ENCODE measurements at places on chromosomes 2 and 18.

DNA sequence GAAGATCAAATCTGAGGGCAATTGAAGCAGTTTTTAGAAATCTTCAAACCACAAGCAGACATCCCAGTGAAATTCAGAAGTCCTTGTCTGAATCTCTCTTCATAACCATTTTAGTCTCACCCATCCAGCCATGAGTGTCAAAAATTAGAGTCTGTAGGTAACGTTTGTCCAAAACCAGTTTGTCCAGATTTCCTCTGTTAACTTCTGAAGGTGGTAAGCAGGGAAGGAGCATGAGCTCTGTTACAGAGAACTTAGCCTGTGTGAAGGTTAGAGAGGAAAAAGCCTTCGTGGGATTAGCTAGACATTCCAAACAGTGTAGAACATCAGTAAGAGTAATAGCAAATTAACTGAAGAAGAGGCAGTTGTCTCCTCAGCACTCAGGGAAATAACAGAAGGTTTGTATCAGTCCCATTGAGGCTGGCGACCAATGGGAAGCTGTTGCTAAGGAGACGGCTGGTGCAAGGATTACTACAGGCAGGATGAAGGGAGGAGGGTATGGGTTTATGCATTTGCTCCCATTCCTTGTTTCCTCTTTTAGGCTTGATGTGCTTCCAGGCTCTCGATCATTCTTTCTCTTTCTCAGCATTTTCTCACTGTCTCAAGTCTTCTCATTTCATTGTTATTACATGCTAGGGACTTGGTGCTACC is 8.7 kb upstream of the GPR155 start:
- no peak for DNase-seq

- no peak for DNase-seq
Observed at GRCh38 chr2:230124235-230124634, 55.5 kb upstream of the SLC16A14 start.

DNA sequence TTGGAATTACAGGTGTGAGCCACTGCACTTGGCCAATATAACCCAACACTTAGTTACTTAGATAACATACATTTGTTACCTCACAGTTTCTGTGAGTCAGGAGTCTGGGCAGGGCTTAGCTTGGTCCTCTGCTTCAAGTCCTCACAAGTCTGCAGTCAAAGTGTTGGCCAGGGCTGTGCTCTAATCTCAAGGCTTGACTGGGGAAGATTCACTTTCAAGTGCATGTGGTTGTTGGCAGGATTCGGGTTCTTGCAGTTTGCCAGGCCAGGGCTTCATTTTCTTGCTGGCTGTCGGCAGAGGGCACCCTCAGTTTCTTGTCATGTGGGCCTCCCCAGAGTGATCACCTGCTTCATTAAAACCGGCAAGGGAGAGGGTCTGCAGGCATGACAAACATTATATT is 103.7 kb downstream of the SLC4A3 start:
- no peak for DNase-seq

- DNase-seq: no peak
Observed at GRCh38 chr2:60867848-60868247, 13.5 kb upstream of the REL start.

DNA sequence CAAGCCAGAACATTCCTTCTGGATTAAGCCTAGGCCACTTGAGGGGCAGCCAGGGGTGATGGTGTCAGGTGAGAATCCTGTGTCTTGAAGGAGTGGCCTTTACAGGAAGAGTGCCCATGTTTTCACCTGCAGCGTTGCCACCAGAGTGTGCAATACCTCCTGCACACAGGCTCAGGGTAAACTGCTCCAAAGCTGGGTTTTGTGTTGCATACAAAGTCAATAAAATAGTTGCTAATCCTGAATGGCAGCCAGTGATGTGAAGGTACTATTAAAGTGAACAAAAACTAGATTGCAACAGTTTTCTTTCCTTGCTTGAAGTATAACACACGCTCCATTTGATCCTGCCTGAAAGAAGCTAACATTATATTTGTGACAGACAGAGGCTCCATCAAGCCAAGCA is 64.4 kb upstream of the NRP2 start:
- no peak for DNase-seq

DNA sequence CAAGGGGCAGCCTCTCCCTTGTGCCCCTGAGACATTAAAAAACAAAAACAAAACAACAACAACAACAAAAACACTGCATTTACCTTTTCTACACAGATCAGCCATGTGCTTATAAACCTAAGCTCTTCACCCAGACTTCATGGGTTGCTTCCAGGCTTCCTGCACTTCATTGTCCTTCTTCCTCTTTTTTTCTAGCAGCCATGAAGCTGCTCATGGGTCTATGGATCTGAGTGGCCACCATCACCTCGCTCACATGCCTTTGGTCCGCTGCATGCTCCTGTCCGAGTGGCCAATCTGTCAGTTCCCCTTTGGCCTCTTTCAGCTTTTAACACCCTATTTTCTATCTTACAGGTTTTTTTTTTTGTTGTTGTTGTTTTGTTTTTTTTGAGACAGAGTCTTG is 9.0 kb upstream of the TET3 start:
- no peak for DNase-seq

DNA sequence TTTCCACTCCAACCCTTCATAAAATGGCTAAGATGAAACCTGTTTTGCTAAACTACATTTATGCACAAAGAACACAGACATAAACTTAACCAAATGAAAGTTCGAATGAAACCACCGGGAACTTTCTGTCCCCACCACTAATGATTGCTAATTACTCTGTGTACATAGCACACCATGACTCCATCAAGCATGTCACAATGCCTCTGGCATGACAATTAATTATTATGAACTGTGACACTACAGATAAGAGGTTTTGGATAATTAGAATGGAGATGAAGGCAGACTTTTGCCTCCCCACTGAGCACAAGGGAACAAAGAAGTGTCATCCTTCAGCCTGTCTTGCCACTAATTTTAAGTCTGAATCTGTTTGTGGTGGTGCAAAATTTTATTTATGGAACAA is 1.5 kb downstream of the DAPL1 start:
- no peak for DNase-seq

DNA sequence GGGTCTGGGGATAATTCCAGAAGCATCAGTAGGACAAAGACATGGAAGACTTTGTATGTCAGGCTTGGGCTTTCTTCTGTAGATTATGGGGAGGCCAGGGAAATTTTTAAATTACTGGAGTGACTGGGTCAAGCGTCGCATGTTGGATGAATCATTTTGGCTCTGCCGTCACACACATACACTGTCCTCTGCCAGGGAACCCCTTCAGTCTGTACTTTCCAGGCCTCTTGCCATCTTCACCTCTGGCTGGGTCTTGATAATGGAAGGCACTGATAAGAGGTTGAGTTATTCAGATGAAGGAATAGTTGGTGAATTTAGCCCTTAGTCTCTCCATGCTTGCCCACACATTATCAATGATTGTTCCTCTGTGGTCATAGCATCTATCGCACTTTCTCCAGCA is 895.1 kb upstream of the CELF4 start:
- no peak for DNase-seq

DNA sequence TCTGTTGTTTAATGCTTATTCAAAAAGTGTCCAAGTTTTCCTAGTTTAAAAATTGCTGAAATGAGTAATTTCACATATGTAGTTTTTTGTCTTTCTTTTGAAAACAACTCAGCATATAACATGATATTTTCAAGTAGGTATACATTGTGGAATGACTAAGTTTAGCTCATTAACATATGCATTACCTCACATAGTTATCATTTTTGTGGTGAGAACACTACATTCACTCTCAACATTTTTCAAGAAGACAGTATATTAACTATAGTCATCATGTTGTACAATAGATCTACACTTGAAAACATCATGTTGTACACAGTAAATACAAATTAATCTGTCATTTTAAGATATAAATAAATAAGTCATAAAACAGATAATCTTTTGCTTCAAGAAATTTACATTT is 340.0 kb downstream of the CCDC85A start:
- no peak for DNase-seq

DNA sequence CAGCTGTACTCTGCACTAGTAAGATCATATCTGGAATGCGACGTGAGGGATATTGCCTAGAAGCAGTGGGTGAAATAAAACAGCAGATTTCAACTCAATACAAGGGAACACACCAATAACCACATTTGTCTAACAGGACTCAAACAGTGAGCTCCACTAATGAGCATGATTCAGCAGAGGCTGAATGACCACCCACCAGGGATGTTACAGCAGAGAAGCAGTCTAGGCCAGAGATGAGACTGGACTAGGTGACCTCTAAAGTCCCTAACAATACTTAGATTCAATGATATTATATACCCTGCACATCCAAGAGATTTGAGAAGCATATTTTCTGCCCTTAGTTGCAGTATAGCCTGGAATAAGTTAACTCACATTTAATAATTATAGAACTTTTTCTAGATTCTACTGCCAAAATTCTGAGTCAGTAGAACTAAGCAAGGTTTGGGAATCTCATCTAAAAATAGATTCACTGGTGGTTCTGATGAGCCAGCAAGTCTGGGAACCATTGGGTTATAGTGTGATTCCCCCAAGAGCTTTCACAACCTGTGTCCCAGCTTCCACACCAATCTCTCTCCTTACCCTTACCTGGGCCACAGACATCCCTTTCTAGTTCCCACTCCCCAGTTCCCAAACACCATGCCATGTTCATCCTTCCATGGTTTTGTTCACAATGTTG is 6.3 kb downstream of the THOC1 start:
- no peak for DNase-seq

DNA sequence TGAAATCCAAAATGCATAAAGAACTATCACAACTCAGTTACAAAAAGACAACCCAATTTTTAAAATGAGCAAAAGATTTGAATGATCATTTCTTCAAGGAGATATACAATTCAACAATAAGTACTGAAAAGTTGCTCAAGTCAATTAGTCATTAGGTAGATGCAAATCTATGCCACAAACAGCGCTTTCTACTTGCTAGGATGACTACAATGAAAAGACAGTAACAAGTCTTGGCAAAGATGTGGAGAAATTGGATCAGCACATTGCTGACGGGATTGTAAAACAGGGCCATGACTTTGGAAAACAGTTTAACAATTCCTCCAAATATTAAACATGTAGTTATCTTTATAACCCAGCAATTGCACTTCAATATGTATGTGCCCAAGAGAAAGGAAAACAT is 166.3 kb upstream of the MC4R start:
- DNase-seq: no peak

- DNase-seq: no peak
Observed at GRCh38 chr2:205066081-205066480, 520.8 kb downstream of the PARD3B start.

GRCh38 chr2:191728750-191729624 is 51.1 kb downstream of the NABP1 start:
- no peak for DNase-seq

DNA sequence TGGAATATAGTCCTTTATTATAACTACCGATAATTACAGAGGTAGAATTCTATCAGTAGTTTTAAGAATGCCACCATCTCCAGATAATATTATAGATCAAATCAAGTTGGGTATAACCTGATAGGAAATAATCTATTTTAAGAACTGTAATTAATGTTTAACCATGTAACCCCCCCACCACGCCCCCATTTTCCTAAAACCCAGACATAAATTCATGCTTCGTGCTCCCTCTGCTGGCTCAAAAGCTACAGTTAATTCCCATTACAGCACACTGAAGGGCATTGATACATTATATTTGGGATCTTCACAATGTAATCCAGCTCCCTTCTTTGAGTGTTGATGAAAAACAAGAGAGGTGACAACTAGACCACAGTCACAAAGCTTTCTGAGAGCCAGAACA is 228.0 kb upstream of the SMAD7 start:
- no peak for DNase-seq

DNA sequence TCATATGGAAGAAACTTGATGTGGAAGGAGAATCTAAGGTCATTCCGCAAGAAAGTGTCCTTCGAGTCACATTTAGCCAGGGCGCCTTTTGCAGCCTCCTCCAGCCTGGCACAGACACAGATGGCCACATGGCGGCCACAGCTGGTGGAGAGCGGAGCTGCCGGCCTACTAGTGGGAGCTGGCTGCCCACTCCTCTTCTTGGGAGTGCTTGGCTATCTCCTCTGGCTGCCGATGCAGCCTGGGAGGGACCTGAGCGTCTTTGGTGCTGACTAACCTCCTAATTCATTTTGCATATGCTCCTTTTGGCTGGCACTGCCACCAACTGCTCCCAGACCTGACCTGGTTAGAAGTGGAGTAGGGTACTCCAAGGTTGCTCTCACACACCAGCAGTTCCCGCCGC is 199.3 kb upstream of the MYT1L start:
- no peak for DNase-seq

DNA sequence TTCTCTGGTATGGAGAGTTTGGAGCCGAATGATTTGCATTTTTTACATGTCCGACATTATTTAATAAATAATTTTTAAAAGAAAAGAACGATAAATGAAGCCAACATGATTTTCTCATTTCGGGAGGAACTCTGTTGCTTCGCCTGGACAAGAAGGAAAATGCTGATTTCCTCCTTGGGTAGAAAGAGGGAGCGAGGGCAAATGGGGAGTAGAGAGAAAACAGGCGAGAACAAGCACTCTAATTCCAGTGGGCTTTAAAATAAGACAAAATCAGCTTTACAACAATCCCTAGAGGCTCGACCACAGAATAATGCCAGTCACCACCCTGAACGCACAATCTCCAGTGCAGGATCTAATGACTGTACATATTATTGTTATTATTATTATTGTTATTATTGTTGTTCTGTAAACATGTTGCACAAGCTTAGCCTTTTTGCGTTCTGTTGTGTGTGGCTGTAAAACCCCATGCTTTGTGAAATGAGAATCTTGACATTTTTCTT is 3.7 kb downstream of the DLX1 start:
- no peak for DNase-seq

DNA sequence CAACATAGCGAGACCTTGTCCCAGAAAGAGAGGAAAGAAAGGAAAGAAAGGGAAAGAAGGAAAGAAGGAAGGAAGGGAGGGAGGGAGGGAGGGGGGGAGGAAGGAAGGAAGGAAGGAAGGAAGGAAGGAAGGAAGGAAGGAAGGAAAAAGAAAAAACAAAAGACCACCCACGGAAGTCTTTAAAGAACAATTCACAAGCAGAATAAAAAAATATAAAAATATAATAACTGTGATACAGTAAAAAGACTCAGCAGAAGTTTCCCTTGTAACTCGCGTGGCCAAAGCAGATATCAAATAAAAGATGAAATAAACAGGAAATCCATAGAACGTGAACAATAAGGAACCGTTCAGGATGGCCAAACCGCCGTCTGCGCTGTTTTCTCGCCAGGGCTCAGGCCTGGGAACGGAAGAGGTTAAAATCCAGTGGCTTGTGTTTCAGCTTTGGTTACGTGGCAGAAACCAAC is 1.2 kb upstream of the SLC1A4 start:
- no peak for DNase-seq
